B cell (primary cell): ENCODE measurements at places on chromosomes 6 and 20. TPM values are rescaled to one million over a fixed set of nuclear protein-coding genes. Genes with fewer than 3 reads are reported as not detected.
A peak's percentile ranks its signal among the peaks of the same experiment; 100 is the strongest.

Gene VTA1
- 26.2 and 27.9 TPM in 2 replicates for total RNA-seq

Gene STX11
- total RNA-seq = 10.3 and 11.6 TPM in 2 replicates

DNA sequence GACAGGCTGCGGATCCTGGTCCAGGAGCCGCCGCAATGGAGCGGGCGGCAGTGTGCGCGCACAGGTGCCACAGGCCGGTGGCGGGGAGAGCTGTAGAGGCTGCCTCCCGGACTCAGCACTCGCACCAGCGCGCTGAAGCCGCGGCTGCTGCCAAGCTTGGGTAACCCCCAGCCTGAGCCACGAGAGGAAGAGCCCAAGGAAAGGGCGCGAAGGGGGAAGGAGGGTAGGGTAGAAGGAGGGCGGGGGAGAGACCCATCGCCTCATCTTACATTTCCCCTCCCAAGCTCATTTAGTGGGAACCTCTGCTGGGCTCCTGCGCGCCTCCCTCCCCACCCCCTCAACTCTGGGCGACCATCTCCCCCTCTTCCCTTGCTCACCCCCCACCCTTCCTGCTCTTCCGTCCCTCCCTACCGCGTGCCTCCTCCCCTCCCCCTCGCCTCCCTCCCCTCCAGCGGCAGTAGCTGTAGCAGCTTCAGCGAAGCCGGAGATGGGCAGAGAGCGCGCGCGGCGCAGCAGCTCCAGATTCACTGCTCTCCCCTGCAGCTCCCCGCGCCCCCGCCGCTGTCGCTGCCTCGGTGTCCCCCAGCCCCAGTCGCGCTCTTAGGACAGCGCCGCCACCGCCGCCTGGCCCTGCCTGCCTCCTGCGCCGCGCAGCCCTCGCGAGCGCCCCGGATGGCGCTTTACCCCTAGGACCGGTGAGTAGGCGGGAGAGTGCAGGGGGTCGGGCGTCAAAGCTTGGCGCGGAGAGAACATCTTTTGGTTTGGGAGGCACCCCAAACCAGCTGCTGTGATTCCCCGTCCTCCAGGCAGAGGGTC lies at the start of gene FUT9:
TSS of gene FUT9 (plus strand) at position 457 of the 816 bp plus-strand sequence. CDS start 187,182 bp downstream, outside the sequence.
- DNase-seq = no peak

Gene TP53TG5
- not detected in 2 replicates for total RNA-seq

Gene SNX3
- 95.3 and 96.0 TPM in 2 replicates for total RNA-seq

GRCh38 chr20:11687546-11688292 lies 230.0 kb upstream of the BTBD3 start:
- no peak for DNase-seq

GRCh38 chr20:62146019-62146755 lies 2.6 kb downstream of the SS18L1 start:
- DNase-seq = no peak

Gene SLC17A1
- total RNA-seq = not detected in 2 replicates

DNA sequence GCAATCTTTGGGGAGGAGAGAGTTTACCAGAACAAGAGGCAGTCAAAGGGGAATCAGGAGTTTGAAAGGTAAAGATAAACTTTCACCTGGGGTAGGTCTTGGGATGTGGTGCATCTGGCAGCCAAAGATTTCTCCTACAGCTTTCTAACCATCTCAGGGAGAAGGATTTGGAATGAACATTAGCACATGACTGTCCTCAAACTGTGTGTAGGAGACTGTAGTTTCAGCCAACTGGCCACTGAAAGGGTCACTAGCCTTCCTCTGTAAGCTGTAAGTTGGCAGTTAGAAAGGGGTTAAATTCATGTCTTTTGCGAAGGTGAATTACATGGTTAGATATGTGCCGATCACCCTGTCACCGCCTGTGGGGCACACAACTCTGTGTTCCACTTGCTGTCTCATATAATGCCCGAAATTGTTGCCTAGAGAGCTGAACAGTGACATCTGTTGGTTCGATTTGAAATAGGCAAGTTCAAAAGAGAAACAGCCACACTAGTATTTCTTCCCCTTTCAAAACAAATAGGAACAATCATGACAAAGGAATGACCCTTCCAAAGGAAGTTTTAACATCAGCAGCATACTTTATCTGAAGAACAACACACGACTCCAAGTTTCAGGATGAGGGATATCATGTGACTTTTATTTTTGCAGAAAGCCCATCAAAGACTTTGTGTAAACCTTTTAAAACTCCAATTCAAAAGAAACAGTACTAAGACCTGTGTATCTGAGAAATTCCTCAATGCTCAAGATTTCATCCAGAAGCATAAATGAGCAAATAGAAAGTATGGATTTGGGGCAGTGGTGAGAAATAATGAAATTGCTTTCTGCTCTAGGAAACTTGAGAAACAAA lies 1.1 kb upstream of the OPN5 start:
- DNase-seq = peak; percentile 55

Gene METTL24
- not detected in 2 replicates for total RNA-seq

DNA sequence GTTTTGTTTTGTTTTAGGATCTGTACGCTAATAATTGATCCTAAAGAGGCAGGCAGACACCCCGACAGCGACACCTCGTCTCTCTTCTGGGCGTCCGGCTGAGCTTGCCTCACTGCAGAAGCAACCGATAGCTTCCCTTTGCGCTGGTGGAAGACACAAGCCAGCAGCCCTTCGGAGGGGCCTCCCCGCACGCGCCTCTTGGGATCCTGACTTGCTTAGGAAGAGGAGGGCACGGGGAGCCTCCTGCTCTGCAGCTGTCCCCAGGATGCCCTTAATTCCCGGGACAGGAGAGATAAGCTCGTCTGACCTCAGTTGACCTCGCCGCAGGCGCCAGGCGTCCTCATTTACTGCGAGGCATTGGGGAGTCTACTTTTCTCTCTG lies 94.0 kb downstream of the CD83 start:
- no peak for DNase-seq

Gene GRM1
- total RNA-seq = not detected in 2 replicates

- no peak for DNase-seq
Measured at GRCh38 chr6:330948-331347, 38.7 kb downstream of the DUSP22 start.

DNA sequence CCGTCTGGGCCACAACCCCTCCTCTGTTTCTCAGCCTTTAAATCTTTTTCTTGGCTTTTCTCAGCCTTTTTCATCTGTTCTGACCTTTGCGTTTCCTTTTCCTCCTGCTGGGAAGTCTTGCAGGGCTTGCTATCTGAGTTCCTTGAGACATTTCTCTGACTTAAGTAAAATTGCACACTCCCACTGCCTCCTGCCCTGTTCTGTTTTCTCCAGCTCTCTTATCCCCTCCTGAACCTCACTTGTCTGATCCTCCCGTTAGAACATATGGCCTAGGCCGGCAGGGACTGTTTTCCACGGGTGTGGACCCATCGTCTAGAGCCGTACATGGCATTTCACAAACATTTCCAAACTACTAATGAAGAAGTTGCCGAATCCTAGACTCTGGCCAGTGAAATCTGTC lies 63.0 kb downstream of the ARID1B start:
- no peak for DNase-seq

- no peak for DNase-seq
Measured at GRCh38 chr6:21754891-21755290, 161.3 kb downstream of the SOX4 start.
